Frontal cortex (tissue), 4 donors: ENCODE measurements at places on chromosomes 3 and 15.

DNA sequence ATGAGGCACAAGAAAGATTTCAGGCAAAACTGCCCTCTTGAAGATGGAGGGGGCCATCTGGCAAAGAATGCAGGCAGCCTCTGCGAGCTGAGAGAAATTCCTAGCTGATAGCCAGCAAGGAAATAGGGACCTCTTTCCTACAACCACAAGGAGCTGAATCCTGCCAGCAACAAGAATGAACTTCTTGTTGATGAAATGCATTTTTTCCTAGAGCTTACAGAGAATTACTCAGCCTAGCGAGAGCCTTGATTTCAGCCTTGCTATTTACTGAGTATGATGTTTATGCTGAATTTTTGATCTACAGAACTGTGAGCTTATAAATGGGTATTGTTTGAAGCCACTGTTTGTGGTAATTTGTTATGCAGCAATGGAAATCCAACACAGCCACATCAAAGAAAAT is 148.5 kb upstream of the NAALADL2 start:
- no peak for DNase-seq

DNA sequence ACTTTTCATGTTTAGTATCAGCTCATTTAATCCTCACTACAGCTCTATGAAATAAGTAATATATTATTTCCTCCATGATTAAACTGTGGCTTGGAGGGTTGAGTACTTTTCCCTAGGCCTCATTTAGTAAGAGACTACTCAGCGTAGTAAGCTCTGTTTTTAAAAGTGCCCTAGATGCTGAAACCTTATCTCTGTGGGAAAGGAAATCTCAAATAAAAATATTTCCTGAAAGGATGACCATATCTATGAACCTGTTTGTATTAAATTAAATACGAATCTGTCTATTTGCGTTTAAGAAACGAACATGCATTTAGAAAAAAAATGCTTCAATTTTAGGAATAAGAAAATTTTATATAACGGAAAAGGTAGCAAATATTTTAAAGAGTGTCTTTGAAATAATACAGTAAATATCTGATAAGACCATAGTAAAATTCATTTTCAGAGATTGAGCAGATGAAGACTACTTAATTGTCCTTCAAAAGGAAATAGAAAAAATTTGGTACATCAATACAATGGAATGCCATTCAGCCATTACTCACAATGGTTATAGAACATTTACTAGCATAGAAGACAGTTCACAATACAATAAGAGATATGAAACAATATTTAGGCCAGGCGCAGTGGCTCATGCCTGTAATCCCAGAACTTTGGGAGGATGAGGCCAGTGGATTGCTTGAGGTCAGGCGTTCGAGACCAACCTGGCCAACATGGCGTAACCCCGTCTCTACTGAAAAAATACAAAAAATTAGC is 56.2 kb downstream of the ATG7 start:
- DNase-seq = no peak

GRCh38 chr3:39801216-39801615 is 8.2 kb upstream of the MYRIP start:
- no peak for DNase-seq

GRCh38 chr15:68616397-68616796 is 37.6 kb downstream of the CORO2B start:
- no peak for DNase-seq
